AG09309 (cell line): ENCODE measurements at places on chromosomes 2 and 18.

GRCh38 chr2:142422769-142423168, 292.0 kb upstream of the LRP1B start:
- DNase-seq = no peak

- no peak for DNase-seq
These were observed 49.3 kb downstream of the TMX3 start for GRCh38 chr18:68665628-68666027.

DNA sequence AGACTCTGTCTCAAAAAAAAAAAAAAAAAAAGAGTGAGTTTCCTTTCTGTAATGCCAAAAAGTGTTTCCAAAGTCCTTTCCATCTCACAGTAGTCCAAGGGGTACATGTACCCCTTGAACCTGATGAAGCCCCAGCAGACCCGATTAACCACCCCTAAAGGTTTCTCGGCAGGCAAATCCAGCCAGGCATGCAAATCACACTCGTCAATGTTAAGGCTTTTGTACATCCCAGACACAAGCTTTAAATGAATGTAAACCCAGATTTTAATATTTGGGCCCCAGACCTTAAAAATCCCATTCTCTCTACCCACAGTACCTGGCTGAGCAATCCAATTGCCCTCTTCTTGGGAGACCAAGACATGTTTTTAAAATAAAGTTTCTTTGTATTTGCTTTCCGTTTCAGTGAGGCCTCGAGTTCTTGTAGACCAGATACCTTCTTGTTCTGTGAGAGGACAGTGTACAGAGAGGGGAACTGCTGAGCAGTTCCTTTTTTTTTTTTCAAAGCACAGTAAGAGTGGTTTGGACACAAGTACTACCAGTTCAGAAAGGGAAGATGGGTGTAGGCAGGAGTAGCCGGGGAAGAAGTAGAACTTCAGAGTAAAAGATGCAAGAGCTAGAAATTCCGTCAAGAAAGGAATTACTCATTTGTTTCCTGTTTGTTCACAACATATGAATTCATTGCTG, at the start of gene NLRC4:
Gene NLRC4 (minus strand): TSS at position 465 of the 684 bp plus-strand sequence. CDS start 8,111 bp downstream, outside the sequence.
- no peak for DNase-seq

GRCh38 chr2:45145073-45145899, 136.0 kb upstream of the SIX2 start:
- no peak for DNase-seq

DNA sequence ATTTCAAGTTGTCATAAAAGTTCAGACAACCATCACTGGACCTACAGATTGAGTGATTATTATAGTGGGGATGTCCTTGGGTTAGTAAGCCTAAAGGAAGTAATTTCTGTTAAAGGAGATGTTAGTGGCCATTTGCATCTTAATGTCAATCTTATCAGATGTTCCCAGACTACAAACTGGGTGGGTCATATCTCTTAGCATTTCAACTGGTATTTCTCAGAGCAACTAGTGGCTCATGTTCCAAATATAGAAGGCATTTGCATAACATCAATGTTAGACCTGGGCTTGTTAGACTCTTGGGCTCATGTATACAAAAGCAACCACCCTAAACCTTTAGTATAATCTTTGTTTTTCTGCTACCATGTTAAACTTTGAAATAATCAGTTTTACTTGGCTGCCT, 17.9 kb downstream of the PLEKHA3 start:
- DNase-seq = no peak

DNA sequence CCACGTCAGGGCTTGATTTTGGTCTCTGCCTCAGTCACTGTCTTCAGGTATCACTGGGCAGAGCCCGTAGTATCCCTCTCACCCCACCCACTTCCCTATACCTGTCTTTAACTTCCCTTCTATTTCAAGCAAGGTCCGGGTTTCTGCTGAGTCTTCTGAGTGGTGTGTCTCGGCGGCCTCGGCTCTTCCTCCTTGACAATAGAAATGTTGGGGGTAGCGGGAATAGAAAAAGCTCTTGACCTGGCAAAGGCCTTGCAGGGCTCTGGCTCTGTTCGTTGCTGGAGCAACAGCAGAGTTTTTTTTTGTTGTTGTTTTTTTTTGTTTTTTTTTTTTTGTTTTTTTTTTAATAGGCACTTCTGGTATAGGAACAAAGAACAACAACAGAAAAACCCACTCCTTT, 16.0 kb upstream of the IGFBP5 start:
- DNase-seq = no peak

- peak; percentile 13 for DNase-seq
These were observed 510.3 kb downstream of the RNF144A start for GRCh38 chr2:7427293-7428060.

DNA sequence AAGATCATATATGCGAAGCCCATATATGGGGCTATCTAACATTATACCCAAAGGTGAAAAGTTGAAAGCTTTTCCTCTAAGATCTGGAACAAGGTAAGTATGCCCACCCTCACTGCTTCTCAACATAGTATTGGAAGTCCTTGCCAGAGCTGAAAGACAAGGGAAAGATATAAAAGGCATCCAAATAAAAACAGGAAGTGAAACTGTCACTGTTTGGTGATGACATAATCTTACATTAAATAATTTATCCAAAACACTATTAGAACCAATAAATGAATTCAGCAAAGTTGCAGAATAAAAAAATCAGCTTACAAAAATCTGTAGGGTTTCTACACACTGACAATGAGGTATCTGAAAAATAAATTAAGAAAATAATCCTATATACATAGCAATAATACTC, 205.8 kb downstream of the INSIG2 start:
- no peak for DNase-seq

GRCh38 chr2:232489516-232490220, 2.0 kb upstream of the ECEL1 start:
- no peak for DNase-seq

GRCh38 chr18:63106727-63107126, 212.8 kb downstream of the BCL2 start:
- DNase-seq = no peak

GRCh38 chr2:203689426-203690116, 16.9 kb upstream of the CD28 start:
- no peak for DNase-seq

DNA sequence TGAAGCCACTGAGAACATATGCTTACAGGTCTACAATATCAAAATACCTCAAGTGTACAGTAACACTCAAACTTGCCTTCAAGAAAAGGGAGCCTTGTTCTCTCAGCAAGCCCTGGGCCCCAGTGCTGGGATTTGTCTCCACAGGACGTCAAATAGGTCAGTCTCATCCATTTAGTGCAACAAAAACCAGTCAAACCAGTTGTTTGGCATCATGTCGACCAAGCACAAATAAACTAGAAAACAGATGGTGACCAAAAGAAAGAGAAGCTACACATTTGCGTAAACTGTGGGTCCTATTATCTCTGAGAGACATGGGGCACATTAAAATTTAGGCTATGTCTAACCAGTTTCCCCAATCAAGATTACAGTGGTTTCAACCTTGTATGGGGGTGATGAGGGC, 182.6 kb upstream of the PKDCC start:
- DNase-seq = no peak

DNA sequence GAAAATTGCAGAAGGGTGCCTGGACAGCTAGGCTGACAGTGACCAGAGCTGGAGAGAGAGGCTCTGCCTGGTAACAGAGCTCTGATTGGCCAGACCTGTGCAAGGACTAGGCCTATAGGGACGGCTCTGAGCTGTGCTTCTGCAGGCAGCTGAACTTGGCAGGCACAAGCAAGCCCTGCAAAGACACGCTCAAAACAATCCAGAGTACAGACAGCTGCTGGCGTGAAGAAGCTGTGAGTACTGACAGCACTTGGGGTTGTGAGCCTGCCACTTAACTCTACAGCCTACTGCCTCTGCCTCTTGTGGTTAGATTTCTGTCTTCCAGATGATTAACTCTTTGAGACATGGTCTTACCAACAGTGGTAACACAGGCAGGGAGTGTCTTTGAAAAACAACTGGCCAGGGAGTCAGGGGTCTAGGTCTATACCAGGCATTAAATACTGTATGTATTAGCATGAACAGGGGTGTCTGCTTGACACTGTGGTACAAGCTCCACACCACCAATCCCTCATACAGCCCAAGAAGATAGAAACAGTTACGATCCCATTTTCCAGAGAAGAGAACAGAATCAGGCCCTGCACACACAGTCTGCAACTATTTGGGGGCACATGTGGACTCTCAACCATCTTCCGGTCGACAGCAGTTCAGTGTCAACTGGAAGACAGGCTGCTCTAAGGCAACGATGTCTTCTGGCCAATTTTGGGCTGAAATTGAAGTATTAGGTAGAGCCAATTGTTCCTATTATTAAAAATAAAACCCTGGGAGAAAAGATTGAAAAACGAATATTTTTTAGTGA, 568.4 kb downstream of the TNS1 start:
- DNase-seq = peak; percentile 94

- DNase-seq = no peak
These were observed 96.2 kb upstream of the STK39 start for GRCh38 chr2:168343586-168343985.

DNA sequence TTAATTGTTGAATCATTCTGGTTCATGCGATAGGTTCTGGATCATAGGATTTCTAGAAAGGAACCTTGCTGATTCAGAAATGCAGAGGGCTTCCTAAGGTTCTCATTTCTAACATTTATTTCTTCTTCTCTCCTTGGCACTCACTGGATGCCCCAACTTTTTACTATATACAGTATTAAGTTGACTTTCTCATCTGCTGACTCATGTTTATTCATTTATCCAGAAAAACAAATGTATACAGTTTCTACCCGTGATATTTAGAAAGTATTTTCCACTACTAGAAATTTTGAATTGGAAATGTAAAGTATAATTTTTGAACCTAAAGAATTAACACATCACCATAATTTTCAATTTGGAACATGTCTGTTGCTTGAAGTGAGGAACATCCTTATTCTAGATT, 32.2 kb upstream of the OTX1 start:
- no peak for DNase-seq

- peak; percentile 11 for DNase-seq
These were observed 114.5 kb downstream of the METTL8 start for GRCh38 chr2:171319164-171319810.

DNA sequence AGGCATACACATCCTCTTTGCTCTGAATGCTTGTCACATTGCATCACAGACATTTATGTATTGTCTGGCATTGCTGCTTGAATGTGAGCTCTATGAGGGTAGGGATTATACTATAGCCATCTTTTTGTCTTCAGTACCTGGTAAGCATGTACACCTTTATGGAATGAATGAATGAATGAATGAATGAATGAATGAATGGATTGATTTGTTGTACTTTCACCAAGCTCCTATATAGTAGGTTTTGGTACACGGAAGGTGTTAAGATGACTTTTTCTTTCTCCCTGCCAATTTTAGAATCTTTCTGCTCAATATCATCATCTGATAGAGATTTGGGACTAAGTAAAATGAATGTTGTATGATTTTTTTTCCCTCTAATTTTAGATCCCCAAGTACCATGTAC, 13.5 kb downstream of the LTBP1 start:
- no peak for DNase-seq

- peak; percentile 61 for DNase-seq
These were observed 3.1 kb downstream of the ADAM17 start for GRCh38 chr2:9552219-9553178.

GRCh38 chr2:76128622-76129021, 417.9 kb upstream of the GCFC2 start:
- no peak for DNase-seq

GRCh38 chr2:33607905-33608304, 8.8 kb upstream of the FAM98A start:
- no peak for DNase-seq

GRCh38 chr2:241836292-241836691, 22.4 kb downstream of the PDCD1 start:
- no peak for DNase-seq

GRCh38 chr2:133490411-133490980, 77.8 kb downstream of the NCKAP5 start:
- no peak for DNase-seq

GRCh38 chr2:113278742-113279139, at the start of gene PAX8:
PAX8 (minus strand) TSS chr2:113278921; CDS start chr2:113278394, 527 bp downstream.
- no peak for DNase-seq

GRCh38 chr2:217484046-217484445, 518.7 kb downstream of the TNS1 start:
- DNase-seq = no peak

- DNase-seq = no peak
These were observed 94.3 kb downstream of the TSHZ1 start for GRCh38 chr18:75304678-75305557.

DNA sequence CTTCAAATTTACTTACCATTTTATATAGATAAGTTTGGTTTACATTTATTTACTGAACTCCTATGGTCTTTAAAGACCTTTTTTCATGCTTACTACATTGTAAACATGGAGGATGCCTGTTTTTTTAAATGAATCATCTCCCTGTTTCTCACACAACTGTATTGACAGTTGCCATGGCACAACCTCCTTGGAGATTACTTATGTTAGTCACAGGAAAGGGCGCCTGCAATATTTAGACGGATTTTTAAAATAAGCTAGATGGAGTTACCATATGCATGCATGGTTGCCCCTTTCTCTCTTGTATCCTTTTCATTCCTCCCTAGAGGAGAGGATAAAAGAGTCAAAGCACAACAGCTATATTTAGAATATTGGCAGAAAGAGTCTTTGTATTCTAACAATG, 34.8 kb upstream of the CCDC102B start:
- no peak for DNase-seq

- no peak for DNase-seq
These were observed 376.2 kb downstream of the ZNF521 start for GRCh38 chr18:24975496-24976372.

- no peak for DNase-seq
These were observed 2.8 kb downstream of the SIX3 start for GRCh38 chr2:44944102-44944951.

DNA sequence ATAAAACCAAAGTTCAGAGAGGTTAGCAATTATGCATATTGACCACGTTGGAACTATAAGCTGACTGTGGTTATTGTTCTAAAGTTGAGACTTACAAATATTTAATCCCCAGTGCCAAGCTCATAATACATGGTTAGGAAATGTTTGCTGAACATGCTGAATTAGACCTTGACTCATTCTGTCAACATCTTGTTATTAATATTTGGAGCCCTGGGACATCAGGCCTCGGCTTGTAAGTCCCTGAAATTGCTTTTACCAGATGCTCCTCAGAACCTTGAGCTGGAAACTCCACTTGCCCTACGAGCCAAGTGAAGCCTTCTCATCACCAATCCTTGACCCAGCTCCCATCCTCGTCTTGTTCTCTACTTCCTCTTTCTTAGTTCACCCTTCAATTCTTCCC, 21.2 kb downstream of the DYNAP start:
- no peak for DNase-seq

- no peak for DNase-seq
These were observed 58.3 kb upstream of the NCOA1 start for GRCh38 chr2:24432735-24433134.

DNA sequence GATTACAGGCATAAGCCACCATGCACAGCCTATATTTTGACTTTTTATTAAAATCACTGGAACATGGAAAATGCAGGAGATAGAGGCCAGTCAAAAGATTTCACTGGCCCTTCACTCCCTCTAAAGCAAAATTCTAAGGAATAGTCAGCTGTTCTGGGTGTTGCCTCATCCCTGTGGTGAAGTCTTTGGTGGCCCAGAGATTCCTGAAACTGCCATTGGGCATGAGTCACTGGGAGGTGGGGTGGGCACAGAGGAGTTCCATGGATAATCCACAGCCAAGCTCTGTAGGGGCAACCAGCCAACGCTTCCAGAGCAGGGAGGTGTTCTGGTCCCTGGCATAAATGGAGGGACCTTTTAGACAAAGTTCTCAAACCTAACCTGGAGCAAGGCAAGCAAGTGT, 89.7 kb upstream of the TTC39C start:
- no peak for DNase-seq

- DNase-seq = no peak
These were observed 113.6 kb upstream of the NXPH2 start for GRCh38 chr2:138893746-138894145.
